ENCODE measurements at places on chromosomes 12 and 14.
A peak's percentile ranks its signal among the peaks of the same experiment; 100 is the strongest.

DNA sequence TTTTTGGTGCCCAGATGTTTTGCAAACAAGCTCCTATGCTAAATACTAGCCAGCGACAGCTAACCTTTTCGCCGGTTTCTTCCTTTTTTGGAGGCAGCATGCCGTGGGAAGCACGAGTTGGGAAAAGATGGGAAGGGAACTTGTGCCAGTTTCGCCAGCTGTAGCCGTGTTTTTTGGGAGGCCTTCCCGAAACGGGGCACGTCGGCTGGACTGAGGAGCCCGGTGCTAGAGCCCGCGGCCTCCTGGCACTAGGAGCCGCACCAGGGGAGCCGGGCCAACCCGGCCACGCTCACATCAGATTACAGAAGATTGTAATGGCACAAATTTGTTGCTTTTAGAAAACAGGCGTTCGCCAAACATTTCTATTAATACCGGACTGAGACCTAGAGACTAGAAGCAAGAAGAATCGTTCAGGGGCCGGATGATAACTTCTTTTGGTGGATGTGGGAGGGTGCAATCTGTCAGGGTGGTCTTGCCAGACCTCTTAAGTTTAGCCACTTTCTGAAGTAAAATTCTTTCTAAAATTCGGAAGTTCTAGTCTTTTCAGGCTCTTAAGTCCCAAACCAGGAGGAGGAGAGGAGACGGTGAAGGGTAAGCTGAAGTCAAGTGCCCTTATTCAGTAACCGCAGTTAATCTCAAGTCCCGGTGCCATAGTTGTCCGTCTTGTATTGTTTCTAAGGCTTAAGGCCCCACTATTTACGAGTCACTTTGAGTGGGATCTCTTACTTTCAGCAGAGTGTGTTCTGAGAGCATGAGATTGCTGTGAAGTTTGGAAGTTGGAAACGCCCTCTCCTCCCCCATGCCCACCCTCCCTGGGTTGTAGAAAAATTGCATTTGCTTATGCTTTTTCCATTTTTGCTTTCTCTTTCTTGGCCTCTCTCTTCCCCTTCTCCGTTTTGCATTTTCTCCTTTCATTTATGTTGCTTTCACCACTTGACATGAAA lies 1.3 kb downstream of the RASSF3 start:
- DNase-seq, result no peak

DNA sequence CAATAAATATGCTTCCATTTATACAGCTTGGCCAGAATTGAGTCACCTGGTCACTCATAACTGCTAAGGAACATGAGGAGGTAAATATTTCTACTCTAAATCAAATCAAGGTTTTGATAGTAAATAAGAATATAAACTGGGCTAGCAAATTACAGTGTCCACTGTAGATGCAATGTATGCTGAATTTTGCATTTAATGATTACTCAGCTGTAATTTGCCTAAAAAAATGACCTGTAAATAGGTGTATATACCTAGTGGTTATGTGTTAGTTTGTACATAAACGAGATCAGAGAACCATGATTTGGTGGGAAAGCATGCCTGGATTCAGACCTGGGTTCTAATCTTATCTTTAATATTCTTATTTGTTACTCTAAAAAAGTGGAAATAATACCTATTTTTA lies 76.6 kb upstream of the CNTN1 start:
- DNase-seq, result no peak

- no peak for DNase-seq
These were observed 8.5 kb upstream of the PLEKHH1 start for GRCh38 chr14:67524634-67524963.

- DNase-seq, result no peak
These were observed 29.5 kb upstream of the FBXO34 start for GRCh38 chr14:55241673-55242072.

- no peak for DNase-seq
These were observed 81.4 kb upstream of the FERMT2 start for GRCh38 chr14:53032161-53032803.

GRCh38 chr12:111451649-111452129 lies 46.0 kb downstream of the SH2B3 start:
- DNase-seq, result peak; percentile 72

DNA sequence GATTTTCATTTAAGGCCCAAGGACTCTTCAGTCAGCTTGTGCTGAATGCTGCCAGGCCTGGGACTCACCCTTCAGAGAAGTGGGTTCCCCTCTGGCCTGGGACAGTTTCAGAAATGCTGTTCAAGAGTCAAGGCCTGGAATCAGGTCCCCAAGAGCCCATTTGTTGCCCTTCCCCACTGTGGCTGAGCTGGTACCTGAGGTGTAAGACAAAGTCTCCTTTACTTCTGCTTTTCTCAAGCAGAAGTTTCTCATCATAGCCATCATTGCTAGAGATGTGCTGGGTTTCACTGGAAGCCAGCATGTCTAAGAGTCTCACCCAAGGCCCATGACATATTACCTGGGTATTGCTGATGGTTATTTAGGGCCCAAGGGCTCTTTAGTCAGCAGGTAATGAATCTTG lies 8.9 kb downstream of the FANCM start:
- no peak for DNase-seq

GRCh38 chr12:1644534-1645438 lies 15.8 kb downstream of the WNT5B start:
- DNase-seq, result peak; percentile 95

DNA sequence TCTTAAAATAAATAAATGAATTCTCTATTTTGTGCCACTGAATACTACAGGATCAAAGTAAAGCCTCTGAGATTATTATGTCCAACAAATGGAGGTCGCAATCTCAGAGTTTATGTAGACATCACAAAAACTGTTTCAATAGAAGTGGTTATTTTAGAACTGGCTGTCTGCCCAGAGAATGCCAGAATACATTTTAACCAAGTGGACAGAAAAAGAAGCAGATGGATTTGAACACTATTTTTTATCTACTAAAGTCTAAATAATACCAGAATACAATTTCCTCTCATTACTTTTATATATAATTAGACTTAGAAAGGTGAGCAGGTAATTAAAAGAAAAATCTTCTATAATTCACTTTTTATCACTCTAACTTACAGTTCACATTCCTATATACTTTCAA lies 118.3 kb downstream of the MED13L start:
- peak; percentile 80 for DNase-seq

DNA sequence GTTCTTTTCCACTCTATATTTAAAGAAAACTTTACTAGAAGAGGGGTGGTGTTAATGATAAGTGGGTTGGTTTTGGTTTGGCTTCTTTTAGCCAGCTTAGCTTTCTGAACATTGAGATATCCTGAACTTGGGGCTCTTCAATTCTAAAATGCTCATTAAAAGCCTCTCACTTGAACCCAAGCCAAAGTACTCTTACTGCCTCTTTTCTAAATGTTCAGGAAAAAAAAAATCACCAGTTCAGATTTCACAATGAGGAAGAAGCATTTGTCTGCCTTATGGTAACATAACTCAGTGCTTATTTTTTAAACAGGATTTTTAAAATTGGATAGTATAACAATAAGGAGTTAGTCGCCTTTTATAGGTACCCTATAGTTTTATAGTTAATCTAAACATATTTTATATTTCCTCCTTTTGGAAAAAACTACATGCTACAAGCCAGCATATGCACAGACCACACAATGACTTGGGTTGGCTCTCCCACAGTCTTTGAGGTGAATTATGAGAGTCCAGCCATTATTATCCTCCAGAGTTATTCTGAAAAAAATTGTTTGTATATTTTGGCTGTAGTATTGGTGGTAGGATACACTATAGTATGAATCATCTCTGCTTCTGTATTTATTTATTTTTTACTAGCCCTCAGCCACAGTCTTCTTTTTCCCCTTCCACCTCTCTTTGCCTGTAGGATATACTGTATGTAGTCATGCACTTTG lies 195.5 kb upstream of the TMPO start:
- DNase-seq, result no peak

DNA sequence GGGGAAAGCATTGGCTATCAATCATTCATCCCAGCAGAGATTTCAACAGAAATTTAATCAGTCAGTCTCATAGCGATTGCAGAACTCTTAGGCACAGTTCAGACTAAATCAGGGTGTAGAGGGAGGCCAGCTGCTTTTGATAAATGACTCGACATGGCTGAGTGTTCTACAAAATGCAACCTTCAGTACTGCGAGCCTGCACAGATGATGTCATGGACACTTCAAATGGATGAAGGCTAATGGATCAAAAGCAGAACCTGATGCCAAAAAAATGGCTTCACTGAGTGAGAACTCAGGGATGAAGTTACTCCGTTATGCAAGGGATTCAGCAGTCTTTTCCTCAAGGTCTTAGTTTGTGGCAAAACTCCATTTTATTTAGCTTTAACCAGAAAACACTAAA lies 167.3 kb downstream of the DACT1 start:
- no peak for DNase-seq

DNA sequence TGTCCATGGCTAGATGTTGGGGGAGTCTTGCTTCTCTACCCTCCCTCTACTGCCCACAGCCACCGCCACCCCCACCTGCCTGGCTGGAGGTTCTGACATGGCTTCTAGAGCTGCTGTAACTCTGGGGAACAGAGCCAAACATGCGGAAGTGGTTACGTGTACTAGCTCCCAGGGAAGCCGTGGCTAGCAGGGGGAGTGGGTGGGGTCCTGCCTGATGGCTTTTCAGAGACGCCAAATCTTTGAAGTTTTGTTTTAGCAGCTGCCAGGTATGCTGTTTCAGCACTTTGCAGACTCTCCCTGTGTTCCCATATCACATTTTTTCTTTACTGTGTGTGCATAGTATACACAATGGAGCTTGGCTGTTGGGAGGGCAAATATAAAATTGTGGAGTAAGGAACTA lies 150.3 kb downstream of the TGFB3 start:
- DNase-seq, result no peak

DNA sequence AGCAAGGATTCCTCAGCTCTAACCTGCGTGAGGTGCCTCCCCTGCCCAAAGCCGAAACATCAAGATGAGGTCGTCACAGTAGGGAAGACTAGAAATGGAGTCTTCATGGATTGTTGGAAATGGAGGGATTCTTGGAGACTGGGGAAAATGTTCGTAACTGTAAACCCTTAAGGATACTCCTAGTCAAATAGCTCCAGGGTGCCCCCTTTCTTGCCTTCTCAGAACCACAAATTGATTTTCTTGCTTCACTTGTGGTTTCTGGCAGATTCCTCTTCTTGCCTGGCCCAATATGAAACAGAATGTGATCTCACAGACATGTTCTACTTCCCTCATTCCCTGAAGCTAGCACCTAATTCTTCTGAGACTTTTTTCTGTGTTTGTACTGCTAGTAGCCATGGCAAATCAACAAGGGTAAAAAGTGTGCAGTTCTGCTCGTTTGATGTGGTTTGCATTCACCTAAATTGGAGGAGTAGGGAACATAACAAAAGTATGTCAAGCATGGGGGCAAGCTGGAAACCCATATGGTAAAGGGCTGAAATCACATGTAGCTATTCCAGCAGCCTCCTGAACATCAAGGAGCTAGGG lies 332.0 kb downstream of the PAWR start:
- no peak for DNase-seq

- no peak for DNase-seq
These were observed 59.5 kb downstream of the CKB start for GRCh38 chr14:103463149-103463548.

DNA sequence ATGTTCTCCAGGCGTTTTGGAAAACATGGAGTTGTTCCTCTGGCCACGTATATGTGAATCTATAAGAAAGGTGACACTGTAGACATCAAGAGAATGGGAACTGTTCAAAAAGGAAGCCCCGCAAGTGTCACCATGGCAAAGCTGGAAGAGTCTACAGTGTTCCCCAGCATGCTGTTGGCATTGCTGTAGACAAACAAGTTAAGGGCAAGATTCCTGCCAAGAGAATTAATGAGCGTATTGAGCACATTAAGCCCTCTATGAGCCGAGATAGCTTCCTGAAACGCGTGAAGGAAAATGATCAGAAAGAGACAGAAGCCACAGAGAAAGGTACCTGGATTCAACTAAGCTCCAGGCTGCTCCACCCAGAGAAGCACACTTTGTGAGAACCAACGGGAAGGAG lies 92.5 kb upstream of the EIF5 start:
- DNase-seq, result no peak

- DNase-seq, result no peak
These were observed 134.3 kb downstream of the ZNF664 start for GRCh38 chr12:124107351-124107750.

DNA sequence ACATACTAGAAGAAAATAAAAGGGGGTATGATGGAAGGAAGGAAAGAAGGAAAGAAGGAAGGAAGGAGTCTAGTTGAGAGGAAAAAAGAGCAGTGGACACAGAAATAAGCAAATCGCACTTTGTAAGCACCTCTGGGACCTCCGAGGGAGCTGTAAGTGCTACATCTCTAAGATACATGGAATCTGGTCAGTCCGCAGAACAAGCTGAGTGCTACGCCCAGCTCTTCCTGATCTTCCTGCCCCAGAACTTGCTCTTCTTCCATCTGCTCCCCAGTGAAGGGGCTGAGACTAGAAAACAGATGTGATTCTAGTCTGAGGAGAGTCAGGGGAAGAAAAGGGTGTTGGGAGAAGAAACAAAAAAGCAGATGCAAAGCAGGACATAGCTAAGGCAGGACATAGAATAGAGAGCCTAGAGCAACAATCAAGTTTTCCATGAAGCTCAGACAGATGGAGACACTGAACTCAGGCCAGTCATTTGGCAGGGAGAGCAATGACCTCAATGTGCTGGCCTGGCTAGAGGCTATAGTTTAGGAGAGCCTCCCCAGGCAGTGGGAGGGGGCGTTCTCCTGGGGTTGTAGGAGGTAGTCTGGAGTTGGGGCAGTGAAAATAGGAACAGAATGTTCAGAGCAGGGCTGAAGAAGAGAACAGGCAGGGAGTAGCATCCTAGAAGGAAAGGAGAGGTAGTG lies 1.7 kb upstream of the MFAP5 start:
- peak; percentile 54 for DNase-seq

- DNase-seq, result no peak
These were observed at the start of gene PMCH for GRCh38 chr12:102197789-102198188. PMCH (minus strand) TSS chr12:102197833; CDS start chr12:102197770, 63 bp downstream.

DNA sequence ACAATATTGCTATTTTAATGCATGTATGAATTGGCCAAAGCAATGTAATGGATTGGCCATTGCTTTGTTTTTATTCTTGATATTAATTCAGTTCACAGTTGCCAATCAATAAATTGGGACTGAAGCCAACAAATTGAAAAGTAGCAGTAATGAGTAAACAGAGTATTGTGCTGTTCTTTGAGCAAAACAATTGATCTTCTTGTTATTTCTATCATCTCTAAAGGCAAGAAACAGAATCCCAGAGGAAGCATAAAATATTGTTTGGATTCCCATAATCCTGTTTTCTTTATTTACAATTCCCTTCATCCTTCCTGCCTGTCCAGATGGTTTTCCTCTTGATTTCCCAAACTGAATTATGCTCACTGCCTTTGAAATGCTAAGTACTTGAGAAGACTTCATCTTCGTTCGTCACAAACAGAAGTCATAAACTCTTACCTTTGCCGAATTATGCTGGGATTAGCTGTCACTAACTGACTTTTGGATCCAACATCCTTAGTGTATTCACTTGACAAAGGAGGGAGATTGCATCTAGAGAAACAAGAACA lies 85.9 kb downstream of the ST8SIA1 start:
- DNase-seq, result no peak

Measured in cerebellar cortex (tissue), 1 donor.